Fibroblast of upper back skin (primary cell): ENCODE measurements at places on chromosomes 11 and 22.

DNA sequence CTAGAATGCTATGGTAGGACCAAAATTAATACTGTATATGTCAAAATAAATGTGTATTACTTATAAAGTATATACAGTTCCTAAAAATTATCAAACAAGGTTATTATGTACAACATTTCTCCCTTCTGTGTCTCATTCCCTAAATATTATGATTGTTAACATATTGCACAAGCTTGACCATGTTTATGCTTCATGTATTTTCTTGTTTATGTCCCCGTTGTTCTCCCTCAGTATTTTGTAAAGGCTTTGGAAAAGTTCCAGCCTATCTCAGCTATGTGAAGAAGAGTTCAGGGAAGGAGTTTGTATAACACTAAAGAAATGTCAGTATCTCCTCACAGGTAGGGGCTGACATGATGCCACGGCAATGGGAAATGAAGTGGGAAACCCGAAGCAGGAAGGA is 19.6 kb downstream of the ADM start:
- DNase-seq, result no peak

DNA sequence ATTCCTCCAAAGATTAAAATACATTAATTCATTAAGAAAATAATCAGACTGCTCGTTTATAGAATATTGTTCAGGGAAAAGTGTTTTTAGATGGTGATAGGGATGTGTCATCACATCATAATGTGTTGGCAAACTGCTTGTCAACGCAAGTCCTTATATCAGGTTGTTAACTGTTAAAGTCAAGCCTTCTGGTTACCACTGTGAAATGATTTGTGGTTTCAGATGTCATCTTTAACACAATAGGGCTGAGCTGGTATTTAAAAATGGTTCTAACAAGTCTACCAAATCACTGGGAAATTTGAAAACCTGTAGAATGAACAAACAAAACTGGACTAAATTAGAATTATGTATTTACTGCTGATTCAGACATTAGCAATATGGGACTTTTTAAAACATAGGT is 2.4 kb upstream of the MMP13 start:
- peak; percentile 45 for DNase-seq

DNA sequence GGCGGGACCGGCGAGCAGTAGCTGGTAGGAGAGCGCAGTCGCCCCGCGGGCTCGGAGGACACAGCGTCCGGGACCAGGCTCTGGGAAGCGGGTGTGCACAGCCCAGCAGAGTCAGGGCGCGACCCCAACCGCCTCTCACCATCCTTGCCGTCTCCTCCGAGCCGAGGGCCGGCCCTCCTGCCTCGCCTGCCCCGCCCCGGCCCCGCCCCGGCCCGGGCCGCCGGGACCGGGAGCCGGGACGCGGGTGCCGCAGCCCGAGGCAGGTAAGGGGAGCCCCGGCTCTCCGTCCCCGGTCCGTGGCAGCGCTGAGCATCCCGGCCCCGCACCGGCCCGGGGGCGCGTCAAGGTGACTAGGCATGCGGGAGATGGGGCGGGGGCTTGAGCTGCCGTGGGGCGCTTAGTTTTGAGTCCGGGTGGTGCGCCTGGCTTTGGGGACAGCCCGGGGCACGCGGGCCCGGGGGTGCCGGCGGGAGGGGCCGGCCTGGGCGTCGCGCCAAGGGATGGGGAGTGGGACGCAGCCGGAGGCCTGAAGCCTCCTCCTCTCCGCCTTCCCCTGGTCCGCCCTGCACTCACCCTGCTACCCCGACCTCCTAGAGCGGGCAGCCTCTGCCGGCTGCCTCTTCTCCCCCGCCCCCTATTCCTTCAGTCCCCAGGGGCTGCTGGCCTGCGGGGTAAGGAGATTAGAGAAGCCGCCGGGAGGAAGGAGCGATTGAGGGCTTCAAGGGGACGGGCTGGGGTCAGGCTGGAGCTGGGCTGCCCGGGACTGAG is at the start of gene ABCG4:
Gene ABCG4 (plus strand): TSS at position 35 of the 768 bp plus-strand sequence. CDS start 914 bp downstream, outside the sequence.
- no peak for DNase-seq

DNA sequence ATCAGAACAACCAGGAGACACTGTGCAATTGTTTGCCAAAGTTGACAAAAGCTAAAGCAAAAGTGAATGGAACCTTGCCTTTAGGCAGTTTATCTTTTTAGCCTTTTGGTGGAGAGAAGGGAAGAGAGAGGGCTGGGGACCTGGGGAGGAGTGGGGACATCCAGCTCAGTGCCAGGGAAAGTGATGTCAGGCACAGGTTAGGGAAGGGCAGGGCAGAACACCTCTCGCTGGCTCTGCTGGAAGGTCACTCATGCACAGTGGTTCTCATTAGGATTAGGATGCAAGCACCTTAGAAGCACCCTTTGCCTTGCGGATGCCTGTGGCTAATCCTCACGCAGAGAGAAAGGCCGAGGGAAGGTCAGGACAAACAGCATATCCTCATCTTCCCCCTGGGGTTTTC is 14.3 kb upstream of the LINC01488 start:
- no peak for DNase-seq

DNA sequence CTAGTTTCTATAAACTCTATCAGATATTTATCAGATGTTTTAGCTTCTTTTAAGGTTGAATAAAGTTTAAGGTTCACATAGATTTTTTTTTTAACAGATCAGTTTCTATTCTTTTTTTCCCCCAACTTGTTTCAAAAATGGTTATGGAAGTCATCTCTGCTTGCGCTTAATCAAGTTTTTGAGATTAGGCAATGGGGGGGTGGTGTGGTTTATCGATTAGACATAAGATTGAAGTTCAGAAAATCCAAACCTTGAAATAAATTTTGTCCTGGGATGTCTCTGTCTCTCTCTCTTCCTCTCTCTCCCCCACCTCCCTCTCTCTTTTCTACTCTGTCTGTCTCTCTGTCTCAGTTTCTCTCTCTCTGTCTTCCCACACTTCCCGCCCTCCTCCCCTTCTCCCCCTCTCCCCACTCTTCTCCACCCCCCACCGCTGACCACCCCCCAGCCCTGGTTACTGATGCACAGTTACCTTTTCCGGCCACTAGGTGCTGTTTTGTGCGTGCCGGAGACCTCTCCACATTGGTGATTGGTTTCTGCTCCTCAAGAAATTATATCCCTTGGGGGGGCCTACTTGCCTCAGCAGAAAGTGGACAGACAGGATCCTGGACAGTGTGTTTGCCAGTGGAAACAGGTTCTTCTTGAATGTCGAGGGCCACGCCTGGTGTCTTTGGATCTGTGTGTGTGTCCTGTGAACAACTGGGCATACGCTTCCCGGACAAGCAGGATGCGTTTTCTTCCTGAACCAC is 29.7 kb upstream of the ANO1 start:
- DNase-seq, result no peak

- DNase-seq, result no peak
Measured at GRCh38 chr11:74297484-74297883, 14.0 kb downstream of the P4HA3 start.

DNA sequence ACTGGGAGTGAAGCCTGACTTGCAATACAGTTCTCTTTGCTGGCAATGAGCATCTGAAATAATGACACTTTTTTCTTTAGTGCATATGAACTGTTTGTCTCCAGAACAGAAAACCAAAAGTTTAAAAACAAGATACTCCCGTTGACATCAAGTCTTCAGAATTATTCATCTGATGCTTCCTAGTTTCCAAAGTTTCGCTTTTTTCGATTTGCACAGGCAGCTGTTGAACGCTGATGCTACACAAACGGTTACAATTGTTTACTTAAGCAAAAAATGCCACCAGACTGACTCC is 612 bp upstream of the BIRC2 start:
- DNase-seq, result no peak

- no peak for DNase-seq
Measured at GRCh38 chr22:17580441-17581031, 17.2 kb downstream of the SLC25A18 start.

- DNase-seq, result peak; percentile 21
Measured at GRCh38 chr11:93842461-93842860, 8.0 kb downstream of the VSTM5 start.

DNA sequence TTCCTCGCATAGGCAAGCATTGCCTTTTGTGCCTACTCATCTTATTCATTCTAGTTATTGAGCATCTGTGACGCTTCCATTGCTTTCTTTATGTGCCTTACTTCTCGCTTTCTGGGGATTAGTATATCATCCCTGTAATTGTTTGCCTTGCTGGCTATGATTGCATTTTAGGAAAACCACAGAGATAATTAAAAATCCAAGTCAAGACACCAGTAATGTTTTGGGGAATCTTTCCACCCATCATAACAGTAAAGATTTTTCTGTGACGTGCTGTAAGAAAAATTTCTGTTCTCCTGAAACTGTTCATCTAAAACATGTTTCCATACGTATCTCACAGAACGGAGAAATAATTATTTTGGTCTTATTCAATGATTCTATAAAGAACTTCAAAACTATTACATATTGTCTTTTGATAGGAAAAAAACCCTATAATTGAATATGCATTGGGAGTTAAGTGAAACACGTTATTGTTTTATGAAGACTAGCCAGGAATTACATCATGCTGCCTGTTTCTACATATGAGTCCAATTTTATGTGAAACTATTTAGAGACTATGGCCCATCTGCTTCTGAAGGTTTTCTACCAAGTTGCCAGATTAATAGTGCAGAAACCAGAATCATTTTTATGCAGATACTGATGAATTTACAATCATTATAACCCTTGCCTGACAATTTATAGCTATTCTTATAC is 133.7 kb upstream of the FIBIN start:
- peak; percentile 75 for DNase-seq

DNA sequence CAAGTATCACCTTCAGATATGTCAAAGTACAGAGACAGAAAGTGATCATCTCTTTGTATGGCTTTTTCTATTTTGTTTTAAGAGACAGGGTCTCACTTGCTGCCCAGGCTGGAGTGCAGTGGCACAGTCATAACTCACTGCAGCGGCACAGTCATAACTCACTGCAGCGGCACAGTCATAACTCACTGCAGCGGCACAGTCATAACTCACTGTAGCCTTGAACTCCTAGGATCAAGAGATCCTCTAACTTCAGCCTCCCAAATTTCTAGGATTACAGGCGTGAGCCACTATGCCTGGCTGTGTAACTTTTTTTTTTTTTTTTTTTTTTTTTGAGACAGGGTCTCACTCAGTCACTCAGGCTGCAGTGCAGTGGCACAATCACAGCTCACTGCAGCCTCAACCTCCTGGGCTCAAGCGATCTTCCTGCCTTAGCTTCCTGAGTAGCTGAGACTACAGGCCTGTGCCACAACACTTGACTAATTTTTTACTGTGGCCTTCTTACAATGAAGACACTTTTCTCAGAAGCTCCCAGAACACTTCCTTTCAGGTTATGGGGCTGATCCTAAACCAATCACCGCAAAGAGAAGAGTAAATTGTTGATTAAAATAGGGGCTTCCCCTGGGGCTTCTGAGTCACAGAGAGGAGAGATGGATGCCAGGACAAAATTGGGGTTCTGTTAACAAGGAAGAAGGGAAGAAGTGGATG is 9.0 kb upstream of the HIKESHI start:
- no peak for DNase-seq

- DNase-seq, result no peak
Measured at GRCh38 chr11:33932721-33933120, 40.8 kb upstream of the LMO2 start.

DNA sequence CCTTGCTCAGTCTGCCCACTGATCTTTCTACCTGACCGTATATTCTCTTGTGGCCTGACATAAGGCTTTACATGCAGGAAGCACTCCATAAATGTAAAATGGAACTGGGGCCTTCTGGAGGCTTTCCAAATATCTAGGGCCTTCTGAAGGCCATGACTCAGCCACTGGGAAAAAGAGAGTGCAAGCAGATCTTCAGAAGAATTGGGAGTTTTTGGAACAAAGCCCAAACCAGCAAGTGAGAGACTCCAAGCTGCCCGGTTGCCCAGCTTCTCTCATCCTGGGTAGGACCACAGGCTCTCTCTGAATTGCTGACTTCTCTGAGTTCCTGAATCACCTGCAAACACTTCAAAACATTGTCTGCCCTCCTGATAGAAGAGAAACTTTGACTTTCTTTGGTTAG is 107.9 kb upstream of the BMAL1 start:
- DNase-seq, result peak; percentile 95

DNA sequence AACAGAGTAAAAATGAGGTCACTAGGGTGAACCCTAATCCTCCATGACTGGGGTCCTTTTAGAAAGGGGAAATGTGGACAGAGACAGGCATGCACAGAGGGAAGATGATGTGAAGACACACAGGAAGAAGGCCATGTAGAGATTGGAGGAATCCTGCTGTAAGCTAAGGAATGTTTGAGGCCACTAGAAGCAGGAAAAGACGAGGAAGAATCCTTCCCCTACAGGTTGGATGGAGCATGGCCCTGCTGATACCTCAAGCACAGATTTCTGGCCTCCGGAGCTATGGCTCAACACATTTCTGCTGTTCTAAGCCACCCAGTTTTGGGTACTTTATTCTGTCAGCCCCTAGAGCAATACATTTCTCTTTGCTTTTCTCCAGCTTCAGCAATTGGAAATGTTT is 486.9 kb downstream of the MIAT start:
- DNase-seq, result peak; percentile 55

- peak; percentile 39 for DNase-seq
Measured at GRCh38 chr11:107731941-107732688, 20.3 kb upstream of the SLN start.

GRCh38 chr11:106961518-106961917 is 56.8 kb downstream of the GUCY1A2 start:
- DNase-seq, result peak; percentile 98

DNA sequence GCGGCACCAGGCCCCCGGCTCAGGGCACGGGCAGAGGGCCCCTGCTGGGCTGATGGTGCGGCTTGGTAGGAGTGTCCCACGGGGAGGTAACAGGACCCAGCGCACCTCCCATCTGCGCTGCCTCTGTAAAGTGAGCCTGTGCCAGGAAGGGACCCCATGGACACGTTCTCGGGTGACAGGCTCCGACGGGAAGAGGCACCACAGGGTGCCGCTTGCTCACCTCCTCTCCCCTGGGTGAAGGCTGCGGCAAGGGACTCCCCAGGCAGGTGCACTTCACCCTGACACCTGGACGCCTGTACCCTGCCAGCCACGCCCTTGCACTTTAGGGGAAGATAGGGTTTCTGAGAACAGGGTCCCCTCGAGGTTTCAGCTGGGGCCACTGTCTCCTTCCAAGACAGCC is 48.1 kb downstream of the SHANK2 start:
- no peak for DNase-seq

DNA sequence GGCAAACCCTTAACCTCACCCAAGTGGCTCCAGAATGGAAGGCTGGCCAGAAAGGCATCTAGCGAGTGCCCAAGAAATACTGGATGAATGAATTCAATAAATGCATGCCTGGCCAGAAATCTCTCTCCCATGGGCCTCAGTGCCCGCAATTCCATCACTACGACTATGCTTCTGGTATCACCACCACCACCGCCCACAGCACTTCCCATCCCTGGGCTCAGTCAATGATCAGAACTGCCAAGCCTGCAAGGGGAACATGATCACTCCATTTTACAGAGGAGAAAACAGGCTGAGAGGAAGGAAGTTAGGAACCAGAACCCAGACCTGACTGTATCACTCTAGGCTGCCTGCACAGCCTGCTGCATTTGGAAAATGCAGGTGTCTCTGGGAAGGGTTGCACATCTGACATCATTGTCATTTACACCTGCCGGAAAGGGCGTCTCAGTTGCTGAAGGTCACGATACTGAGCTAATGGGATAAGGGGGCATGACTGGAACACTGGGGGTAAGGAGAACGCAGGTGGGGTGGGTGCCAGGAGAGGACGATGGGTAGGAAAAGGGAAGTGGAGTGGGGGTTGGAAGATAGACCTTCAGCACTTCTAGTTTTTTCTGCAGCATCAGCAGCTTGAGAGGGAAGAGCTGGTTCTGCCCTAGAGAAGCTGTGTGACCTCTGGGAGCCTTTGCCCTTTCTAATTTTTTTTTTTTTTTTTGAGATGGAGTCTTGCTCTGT is 3.2 kb downstream of the GPR152 start:
- no peak for DNase-seq
